ENCODE measurements at places on chromosomes 3 and 15.

DNA sequence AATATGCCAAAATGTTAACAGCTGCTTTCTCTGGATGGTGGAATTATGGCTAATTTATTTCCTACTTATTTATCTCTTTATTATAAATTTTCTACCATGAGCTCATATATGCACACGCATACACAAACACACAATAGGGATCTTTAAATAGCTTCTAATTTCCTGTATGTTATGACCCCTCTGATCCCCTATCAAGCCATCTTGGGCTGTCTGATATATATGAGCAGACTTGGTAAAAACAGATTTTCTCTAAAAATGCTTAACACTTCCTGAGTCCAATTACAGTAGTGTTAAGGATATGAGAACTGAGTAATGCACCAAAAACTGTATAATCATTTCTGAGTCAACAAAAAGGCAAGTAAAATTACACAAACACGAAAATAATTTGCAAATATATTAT, 52.0 kb upstream of the LMOD3 start:
- no peak for DNase-seq

DNA sequence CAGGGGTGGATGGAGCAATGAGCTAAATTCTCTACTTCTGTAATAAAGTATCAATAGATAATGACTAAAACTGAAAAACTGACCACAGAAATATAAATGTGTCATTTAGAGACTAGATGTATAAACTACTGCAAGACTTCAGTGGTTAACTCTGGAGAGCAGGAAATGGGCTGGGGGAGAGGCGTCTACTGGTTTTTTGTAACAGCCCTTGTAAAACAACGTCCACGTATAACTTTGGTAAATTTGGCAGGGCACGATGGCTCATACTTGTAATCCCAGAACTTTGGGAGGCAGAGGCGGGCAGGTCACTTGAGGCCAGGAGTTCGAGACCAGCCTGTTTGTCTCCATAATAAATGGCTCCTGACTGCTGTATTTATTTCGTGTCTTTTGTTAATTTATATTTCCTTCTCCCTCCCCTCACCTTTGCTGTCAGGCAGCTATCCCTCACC, 12.5 kb downstream of the RAB27A start:
- DNase-seq = peak; percentile 58

DNA sequence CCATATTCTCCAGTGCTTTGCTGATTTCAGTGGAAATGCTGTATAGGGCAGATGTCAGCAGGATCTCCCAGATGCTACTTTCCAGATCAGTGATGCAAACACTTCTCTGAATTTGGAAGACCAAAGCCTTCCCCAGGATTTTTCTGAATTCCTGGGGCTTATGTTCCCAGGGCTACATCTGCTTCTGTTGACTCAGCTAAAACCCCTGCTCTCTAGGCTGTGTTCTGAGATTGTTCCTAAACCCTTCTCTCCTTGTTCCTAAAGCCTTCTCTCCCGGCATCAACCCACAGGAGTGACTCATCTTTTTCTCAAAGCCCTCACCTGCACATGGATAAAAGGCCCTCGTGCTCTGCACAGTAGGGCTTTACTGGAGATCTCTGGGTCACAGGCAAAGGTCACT, 35.5 kb downstream of the FAH start:
- DNase-seq = no peak

DNA sequence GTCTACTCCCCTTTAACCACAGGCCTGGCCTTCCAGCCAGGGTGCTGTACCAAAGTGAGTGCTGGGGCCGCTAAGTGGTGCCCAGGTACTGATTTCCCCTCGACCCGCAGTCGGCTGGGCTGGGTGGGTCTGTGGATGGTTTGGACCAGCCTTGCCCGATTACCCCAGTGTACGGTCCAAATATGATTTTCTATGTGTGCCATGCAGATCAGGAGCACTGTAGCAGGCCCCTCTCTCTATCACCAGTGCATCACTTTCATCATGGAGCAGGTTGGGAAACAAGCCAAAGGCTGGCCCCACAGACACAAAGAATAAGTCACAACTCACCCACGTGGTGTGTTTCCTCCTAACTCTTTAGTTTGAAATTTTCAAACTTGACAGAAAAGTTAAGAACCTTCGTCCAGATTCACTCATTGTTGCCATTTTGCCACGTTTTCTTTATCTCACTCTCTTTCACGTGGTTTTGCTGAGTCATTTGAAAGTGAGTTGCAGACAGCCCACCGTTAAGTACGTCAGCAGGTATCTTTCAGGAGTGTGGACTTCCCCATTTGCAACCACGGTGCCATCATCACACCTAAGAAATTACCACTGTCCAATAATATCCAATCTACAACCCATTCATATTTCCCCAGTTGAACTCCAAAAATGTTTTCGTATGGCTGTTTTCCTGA, 37.0 kb downstream of the ZNF710 start:
- DNase-seq = peak; percentile 50

GRCh38 chr3:57974796-57975388, 33.3 kb upstream of the FLNB start:
- no peak for DNase-seq

- DNase-seq = no peak
Measured at GRCh38 chr3:14246414-14246813, 67.8 kb downstream of the LSM3 start.

DNA sequence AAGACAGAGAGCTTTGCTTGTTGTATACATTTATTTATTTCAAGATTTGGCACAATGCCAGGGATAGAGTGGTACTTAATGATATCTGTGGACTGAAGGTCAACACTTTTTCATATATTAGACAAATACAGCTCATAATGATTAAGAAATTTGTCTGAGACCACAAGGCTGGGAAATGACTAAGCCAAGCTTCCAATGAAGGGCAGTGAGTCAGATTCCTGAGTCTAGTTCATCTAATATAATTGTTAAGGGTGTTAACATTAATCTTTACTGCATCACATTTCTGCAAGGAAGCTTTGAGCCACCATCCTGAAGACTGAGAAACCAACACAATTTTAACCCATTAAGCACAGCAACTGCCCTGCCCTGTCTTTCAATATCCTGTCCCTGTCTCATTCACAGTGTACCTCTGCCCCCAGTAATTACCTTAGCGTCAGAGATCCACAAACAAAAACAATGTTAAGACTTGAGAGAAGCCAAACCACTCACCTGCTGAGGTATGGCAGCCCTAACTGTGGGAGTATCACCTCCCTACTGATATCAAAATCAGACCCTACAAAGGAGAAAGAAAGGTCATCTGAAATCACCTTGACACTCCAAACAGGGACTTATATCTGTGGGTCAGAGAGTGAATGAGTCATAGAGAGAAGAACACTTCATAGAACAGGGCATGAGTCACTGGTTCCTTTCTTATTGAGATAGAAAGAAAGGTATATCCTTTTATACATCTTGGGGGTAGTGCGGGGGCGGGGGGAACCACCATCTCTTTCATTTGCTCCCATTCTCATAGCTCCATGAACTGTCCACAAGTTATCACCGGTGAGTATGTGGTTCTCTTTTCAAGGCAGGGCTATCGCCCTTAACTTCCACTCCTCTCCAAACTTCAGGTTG, 74.7 kb downstream of the MAGI1 start:
- peak; percentile 45 for DNase-seq

- no peak for DNase-seq
Measured at GRCh38 chr3:62097121-62097520, 276.2 kb downstream of the FEZF2 start.

GRCh38 chr3:142319094-142319493, 93.7 kb upstream of the GK5 start:
- DNase-seq = no peak

DNA sequence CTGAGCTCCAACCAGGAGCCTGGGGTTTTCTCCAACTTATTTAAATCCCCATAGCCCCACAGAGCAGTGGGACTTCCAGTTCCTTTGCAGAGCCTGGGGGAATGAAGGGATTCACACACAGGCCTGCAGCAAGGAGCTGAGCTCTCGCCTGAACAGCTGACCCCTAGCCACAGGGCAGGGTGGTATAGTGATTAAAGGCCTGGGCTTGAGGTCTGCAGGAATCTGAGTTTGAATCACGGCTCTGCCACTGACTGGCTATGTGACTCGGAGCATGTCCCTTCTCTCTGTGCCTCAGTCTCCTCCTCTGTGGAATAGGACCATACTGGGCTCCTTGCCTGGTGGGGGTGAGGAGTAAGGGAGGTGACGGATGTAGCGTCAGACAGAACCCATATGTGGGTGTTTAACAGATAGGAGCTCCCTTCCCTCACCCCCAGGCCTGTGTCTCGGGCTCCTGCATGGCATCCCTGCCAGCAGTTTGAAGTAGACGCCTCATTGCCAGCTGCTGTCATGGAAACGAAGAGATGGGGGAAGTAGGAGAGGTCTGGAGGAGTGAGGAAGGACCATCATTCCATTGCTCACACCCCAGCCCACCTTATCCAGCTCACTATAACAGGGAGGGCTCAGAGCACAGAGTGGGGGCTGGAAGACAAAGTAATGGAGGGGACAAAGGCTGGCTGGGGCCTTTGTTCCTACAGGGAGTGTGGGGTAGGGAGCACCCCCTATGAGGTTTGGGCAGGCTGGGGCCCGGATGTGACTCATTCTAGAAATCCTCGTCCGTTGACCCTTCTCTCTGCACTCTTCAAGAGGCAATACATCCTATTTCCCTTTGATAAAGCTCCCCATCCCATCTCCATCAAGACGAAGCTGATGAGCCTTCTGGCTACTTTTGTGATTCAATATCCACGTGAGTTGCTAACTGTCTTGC, 14.8 kb downstream of the HRH1 start:
- DNase-seq = no peak

DNA sequence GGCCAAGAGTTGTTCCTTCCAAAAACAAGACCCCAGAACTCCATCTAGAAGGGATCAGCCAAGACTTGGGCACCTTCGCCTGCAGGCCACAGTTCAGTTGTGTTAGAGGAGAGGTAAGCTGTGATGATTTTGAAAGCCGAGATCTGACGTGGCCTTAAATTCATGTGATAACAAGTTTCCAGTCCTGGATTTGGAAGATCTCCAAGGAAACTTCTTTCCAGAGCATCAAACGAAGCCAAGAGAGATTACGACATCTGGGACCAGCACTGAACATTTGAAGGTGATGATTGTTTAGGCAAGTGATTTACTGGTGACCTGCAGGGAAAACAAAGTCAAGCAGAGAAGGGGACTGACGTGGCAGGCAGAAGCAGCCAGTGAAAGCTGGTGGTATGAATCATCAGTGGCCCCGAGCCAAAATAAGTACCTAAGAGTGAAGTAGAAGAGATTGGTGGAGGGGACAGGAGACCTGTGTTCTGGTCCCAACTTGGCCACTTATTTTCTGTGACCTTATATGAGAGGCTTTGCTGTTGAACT, 339.0 kb upstream of the PROK2 start:
- no peak for DNase-seq

GRCh38 chr3:152298393-152299248, 29.9 kb downstream of the MBNL1 start:
- peak; percentile 43 for DNase-seq

DNA sequence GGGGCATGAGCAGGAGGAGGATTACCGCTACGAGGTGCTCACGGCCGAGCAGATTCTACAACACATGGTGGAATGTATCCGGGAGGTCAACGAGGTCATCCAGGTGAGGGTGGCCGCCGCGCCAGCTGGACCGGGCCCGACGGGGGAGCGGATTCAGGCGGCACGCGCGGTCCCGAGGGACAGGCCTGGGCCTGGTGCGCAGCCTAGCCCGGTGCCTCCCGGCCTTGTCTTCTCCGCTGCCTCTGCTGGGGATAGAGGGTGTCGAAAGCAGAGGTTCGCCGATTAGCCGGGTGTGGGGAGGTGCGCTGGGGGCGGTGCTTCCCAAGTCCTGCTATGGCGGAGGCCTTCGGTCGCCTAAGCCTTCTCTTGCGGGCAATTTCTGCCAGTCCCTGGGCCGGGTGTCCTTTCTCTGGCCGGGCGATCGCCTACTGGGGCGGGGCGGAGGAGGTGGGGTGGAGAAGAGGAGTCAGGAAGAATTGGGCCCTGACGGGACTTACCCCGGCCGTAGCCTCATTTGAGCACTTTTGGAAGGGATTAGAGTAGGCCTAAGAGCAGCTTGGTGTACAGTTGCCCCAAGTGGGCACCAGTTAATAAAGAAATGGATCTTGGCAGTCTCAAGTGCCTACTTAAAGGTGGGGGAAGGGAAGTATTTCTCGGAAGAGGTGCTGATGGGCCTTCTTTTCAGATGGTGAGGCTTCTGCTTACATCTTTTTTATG, 940 bp downstream of the ARIH1 start:
- peak; percentile 58 for DNase-seq

DNA sequence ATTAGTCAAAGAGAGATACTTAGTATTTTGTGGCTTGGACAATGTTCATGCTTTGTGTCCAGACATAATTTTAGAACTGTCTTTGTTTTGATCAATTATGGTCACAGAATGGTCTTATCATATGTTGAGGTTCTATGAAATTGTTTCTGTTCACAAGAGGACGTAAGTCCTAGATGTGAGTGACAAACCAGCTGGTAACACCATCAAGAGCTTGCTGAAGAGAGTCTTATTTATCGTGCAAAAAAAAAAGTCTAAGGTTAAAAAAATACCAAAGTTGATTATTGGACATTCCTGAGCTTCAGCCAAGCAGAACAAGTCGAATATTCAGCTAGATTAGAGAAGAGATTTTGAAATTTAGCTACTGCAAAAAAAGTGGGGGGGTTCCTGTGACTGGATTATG, 495.9 kb upstream of the NAALADL2 start:
- no peak for DNase-seq

DNA sequence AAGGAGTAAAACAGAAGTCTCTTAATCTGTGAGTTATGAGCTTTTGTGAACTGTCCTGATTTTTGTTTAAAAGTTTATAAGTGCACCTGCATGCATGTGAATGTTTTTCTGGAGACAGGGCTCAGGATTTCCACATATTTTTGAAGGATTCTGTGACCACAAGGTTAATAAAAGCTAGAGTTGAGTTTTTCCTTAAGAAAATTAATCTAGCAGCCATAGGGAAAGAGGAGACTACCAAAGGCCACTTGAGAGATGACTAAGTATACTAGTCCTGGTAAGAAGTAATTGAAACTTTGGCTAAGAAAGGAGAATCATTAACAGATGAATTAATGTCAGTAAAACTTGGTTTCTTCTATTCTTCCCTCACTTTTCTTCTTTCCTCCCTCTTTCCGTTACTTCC, 176.8 kb upstream of the EPHA3 start:
- no peak for DNase-seq

GRCh38 chr15:64751464-64751863, 23.9 kb downstream of the RBPMS2 start:
- no peak for DNase-seq

- DNase-seq = no peak
Measured at GRCh38 chr15:70278644-70279043, 180.9 kb upstream of the TLE3 start.

GRCh38 chr15:94477913-94478553, 246.7 kb downstream of the MCTP2 start:
- no peak for DNase-seq

All from stimulated activated CD8-positive, alpha-beta memory T cell treated with anti-CD3 and anti-CD28 coated beads, Interleukin-15, amount 100 ng/mL, for 48 hours (primary cell).